ENCODE measurements at places on chromosomes 16 and 17.
A peak's percentile ranks its signal among the peaks of the same experiment; 100 is the strongest.

DNA sequence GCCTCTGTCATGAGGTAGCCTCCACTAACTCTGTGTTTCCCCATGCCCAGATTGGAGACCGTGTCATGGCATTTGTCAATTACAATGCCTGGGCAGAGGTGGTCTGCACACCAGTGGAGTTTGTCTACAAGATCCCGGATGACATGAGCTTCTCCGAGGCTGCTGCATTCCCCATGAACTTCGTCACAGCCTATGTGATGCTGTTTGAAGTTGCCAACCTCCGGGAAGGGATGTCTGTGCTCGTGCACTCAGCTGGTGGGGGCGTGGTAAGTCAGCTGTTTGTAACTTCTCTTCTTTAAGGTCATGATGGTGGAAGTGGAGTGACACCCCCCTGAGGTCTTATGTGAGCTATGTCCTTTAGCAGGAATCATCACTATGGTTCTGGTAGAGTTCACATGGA lies 36.8 kb downstream of the VAT1L start:
- DNase-seq = no peak

DNA sequence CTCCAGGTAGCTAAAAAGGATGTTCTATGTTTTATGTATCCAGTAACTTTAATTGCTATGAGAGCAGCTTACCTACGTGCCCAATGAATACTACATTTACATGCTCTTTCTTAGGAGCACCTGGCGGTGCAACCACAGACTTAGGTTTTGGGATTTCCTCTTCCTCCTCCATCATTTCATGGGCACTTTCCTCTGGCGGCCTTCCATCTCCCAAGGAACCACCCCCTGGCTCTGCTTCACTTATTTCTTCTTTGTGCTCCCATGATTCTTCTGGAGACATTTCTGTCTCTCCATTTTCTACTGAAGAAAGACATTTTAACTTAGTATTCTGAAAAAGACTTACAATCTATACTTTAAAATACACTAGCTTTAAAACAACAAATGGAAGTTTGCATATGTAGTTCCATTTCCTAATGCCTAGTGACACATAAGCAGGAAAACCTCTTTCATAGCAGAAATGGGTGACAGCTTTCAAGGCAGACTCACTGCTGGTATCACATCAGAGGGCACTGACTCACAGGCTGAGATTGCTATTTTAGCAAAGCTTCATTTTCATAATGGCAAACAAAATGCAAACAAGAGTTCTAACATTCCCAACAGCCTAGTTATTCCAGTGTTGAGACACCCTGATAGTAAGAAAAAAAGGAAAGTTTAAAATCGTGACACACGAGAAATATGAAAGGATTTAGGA lies 19.1 kb downstream of the GSPT1 start:
- peak; percentile 11 for DNase-seq

GRCh38 chr17:36721560-36722120 lies 120.3 kb downstream of the MRM1 start:
- no peak for DNase-seq

DNA sequence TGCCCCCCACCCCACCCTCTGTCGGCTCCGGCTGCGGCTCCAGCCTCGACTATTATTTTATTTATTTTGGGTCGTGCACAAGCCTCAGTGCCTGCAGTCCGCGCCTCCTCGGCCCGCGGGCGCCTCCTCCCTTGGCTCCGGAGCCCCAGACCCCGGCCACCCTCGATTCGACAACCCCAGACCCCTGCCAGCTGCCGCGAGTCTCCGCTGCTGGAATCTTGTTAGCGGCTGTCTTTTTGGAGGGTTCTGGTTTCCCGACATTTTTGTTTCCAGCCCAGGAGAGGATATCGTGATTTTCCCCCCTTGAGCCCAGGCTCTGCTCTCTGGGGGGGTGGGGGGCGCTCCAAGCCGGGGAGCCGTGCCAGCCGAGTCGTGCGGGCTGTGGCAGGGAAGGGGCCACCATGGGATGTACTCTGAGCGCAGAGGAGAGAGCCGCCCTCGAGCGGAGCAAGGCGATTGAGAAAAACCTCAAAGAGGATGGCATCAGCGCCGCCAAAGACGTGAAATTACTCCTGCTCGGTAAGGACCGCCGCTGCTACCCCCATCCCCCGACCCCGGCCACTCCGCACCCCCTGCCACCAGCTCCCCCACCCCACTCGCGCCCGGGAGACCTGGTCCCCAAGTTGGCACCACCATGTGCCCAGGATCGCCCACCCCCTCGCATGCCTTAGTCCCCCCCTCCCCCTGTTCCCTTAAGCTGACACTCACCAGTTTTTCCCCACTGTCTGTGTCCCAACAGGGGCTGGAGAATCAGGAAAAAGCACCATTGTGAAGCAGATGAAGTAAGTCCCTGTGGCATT lies 746 bp downstream of the GNAO1 start:
- no peak for DNase-seq

- DNase-seq = no peak
Observed at GRCh38 chr16:48112600-48112999, 43.2 kb downstream of the ABCC12 start.

GRCh38 chr16:15403392-15403995 lies 7.9 kb downstream of the MPV17L start:
- DNase-seq = no peak

- no peak for DNase-seq
Observed at GRCh38 chr17:38732376-38733281, 2.5 kb downstream of the CISD3 start.

DNA sequence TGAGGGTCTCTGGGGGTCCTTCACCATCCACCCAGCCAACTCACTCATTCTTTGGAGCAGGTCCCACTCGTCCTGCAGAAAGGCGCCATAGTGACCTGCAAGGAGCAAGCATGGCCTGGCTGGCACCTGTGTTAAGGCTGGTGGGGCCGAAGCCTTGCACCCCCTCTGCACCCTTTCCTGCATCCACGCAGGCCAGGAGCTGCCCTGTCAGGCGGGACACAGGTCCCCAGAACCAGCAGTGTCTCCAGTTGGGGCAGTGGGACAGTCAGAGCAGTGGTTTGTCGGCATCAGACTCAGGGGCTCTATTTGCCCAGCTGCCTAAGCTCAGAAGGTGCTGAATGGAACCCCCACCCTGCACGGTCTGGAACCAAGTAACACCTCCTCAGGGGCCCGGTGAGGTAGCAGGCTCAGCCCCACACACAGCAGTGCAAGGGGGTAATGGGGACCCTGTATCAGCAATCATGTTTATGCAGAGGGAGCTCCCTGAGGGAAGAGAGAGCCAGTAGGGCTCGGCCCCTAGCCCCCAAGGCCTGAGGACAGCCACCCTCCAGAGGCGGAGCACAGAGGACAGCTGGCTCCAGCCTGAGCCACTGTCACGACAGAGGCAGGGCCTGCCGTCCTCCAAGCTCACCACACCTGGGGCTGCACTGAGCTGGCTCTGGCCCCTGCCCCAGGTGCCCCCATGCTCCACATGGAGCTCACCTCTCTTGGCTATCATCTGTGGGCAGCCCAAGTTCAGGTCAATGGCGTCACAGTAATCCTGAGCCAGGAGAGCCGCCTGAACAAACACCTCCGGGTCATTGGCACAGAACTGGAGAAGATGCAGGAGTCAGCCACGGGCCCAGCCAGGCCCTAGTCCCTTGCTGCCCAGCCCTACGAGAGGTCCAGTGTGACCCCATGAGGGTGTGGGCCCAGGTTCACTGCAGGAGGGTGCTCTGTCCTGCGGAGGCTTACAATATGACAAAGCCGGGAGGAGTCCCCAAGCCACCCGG lies 1.9 kb downstream of the DUS1L start:
- no peak for DNase-seq

DNA sequence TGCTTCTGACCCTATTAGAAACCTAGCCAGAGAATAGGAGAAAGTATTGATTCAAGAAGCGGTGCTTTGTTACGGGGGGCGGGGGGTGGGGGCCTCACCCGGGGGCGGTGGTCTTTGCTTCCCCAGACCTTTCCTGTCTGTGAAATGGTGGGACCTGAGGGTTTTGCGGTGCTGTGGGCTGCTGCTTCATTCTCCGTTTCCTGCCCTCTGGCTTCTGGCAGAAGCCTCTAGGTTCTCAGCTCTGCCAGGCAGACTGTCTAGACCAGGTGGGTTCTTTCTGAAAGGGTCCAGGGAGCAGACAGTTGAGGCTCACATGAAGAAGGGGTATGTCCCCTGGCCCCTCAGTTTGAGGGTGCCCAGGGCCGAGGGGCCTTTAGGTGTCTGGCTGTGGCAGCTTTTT lies 14.0 kb downstream of the GSE1 start:
- DNase-seq = no peak

GRCh38 chr17:10050597-10051101 lies 145.6 kb upstream of the RCVRN start:
- DNase-seq = no peak

DNA sequence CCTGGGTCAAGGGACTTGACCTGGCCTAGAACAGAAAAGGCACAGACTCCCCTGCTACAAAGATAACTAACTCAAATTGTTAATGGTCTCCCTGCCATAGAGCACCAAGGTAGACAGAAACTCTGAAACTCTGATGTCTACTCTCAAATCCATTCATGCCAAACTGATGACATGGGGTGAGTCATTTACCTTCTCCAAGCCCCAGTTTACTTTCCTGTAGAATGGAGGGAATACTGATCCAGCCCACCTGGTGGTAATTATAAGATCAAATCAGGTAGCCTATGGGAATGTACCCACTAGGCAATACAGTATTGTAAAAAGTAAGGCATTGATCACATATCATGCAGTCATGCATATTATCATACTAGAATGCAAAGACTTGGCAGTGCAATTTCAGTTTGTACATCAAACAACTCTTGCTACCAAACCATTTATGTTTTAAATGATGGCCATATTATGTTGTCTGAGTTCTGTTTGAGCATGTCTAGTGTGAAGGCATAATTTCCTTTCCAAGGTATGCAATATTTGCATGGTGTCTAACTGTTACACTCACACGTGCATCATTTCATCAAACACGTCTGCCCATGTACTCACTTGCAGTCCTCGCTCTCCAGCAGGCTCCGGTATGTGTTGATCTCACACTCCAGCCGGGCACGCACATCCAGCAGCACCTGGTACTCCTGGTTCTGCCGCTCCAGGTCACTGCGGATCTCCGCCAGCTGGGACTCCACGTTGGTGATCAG lies 3.0 kb downstream of the KRT31 start:
- DNase-seq = no peak

DNA sequence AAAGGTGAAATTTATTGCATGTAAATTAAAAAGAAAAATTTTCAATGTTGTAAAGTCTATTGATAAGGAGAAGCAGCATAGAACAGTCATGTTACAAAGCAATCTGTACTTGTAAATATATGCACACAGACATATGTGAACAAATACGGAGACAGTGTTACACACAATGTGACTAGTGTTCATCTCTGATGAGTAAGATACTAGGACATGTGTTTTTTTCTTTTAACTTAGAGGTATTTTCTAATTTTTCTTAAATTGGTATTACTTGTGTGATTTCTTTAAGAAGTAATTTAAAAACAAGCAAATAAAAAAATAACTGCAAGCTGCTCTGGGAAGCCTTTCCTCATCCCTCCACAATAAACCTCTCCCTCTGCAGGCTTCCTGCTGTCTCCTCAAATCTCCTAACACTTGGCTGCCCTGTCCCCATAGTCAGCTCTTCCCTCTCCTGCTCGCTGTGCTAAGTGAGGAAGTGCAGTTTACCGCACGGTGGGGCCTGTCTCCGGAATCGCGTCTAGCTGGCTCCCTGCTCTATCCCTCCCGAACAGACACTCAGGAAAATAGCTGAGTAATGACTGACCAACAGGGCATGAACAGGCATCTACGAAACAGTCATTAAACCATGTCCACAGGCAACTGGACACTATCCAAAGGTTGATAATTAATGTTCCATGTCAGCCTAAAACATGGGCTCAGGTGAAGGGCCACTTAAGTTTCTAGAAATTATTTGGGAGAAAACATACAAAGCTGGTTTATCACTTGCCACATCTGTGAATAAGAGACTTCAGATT lies 35.9 kb downstream of the CMTM4 start:
- DNase-seq = peak; percentile 42

- DNase-seq = no peak
Observed at GRCh38 chr17:75074532-75074931, 13.2 kb upstream of the SLC16A5 start.

DNA sequence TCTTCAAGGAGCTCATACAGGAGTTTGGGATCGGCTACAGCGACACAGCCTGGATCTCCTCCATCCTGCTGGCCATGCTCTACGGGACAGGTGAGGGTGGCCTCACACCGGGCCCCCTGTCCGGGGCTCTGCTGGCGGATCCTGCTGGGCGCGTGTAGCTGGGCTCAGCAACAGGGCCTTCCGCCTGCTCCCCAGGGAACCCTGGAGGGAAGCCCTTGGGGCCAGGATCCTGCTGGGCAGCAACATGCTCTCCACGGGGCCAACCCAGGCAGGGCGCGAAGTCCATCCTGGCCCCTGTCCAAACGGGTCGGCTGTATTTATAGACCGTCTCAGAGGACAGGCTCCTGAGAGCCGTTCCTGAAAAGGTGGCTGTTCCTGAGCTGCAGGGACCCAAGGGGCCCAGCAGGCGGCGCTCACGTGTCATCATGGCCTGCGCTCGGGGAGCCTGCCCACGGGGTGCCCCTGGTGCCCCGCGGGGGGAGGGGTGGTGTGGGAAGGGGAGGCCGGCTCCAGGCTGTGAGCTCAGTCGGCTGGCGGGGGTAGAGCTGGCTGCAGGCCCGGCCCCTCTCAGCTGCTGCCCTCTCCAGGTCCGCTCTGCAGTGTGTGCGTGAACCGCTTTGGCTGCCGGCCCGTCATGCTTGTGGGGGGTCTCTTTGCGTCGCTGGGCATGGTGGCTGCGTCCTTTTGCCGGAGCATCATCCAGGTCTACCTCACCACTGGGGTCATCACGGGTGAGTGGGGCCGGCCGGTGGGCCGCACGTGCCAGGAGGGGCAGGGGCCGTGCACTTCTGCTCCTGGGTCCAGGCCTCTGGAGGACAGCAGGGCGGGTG lies 7.5 kb downstream of the SLC16A3 start:
- DNase-seq = peak; percentile 47

- DNase-seq = no peak
Observed at GRCh38 chr17:19313746-19314651, 48.5 kb downstream of the B9D1 start.

DNA sequence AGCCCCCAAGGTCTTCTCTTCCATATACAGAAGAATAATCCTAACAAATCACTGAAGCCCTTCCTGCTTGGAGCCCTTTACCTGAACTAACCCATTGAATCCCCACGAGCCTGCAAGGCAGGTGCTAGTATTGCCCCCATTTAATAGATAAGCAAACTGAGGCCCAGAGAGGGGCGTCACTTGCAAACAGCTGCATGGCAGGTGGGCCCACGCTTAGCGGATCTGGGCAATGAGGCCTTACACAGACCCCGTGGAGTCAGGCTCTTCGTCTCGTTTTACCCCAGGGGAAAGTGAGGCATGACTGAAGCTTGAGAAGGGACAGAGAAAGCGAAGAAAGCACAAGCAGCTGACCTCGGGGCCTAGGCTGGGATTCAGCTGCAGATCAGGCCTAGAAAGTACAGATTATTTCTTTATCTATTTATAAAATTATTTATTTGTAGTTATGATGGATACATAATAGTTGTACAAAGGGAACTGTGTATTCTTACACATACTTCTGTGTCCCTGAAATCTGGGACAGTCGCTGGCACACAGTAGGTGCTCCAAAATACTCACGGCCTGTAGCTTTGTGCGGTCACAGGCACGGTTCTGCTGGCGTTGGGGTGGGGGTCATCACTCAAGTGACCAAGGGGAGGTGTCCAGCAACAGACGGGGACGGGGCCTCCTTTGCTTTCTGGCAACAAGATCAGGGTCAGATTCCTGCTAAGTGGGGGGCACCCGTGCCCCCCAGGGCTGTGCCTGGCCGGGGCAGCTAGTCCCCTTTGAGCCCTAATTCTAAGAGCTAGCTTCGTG lies 223.2 kb upstream of the GSE1 start:
- DNase-seq = no peak

- DNase-seq = no peak
Observed at GRCh38 chr16:22660441-22661160, 149.9 kb downstream of the NPIPB5 start.

All from DMS79 (cell line).